Calu3 (cell line): ENCODE measurements at places on chromosomes 2 and 18.

DNA sequence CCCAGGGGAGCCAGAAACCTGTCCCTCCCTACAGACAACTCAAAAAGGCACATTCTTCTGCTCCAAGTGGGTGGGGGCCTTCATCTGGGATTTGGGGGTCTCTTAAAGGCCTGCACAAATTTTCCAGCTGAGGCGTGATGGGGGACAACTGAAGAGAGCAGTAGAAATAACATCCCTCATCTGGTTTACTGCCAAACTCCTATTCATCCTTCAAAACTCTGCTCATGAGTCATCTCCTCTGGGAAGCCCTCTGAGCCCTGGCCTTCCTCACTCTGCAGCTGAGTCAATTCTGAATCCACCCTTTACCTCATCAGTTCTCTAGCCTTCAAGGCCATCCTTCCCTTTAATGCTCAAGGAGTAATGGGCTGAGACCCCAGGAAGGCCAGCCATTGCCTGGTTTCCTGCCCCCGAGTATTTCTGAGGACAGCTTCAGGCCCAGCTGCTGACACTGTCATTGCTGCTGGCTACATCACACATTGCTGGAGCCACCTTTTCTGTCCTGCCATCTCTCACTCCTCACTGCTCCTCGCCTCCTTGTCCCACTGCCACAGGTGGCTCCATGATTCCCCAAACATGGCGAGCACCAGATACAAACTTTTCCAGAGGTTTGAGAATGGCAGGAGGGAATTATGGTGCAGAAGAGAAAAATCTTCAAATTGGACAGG, 32.2 kb upstream of the GLI2 start:
- peaks cover 51% of the 10 kb centered on the region for H3K27me3 ChIP-seq
- no peak overlapping the region for H3K27ac ChIP-seq
- peaks cover 7% of the 10 kb centered on the region for H3K36me3 ChIP-seq
- no peak overlapping the region for H3K4me3 ChIP-seq
- H3K4me1 ChIP-seq, result peaks cover 14% of the 10 kb centered on the region
- peak; percentile 28 for DNase-seq

DNA sequence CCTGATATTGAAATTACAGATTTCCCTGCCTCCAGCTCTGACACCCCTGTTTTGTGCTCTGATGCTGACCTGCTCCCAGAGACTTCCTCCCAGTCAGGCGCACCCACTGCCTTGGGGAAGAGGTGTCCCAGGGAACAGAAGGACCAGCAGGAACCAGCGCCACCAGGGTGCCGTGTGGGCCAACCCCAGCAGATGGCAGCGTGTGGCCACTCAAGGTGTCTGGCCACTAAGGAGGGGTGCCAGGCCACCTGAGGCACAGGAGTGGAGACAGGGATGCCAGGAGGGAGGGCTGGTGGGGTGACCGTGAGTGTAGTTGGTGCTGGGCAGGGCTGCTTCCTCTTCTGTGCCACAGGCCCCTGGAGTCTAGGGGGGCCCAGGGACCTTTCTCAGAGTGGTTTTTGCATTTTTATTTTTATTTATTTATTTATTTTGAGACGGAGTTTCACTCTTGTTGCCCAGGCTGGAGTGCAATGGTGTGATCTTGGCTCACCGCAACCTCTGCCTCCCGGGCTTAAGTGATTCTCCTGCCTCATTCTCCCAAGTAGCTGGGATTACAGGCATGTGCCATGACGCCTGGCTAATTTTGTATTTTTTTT, 56.0 kb downstream of the TEX44 start:
- H3K27ac ChIP-seq, result no peak overlapping the region
- H3K4me1 ChIP-seq, result peaks cover 16% of the 10 kb centered on the region
- peaks cover 5% of the 10 kb centered on the region for H3K36me3 ChIP-seq
- no peaks in the 10 kb centered on the region for H3K27me3 ChIP-seq
- no peak overlapping the region for H3K4me3 ChIP-seq

GRCh38 chr2:62505750-62506420, at the start of gene TMEM17:
Gene TMEM17 (minus strand): TSS chr2:62506195. CDS start chr2:62506129, 66 bp downstream.
- DNase-seq, result peak; percentile 89
- peak within 1 kb of the TSS; percentile 73 for H3K27ac ChIP-seq
- H3K4me3 ChIP-seq, result peak within 1 kb of the TSS; percentile 72
- peaks cover 23% of the 10 kb centered on the region for H3K4me1 ChIP-seq

DNA sequence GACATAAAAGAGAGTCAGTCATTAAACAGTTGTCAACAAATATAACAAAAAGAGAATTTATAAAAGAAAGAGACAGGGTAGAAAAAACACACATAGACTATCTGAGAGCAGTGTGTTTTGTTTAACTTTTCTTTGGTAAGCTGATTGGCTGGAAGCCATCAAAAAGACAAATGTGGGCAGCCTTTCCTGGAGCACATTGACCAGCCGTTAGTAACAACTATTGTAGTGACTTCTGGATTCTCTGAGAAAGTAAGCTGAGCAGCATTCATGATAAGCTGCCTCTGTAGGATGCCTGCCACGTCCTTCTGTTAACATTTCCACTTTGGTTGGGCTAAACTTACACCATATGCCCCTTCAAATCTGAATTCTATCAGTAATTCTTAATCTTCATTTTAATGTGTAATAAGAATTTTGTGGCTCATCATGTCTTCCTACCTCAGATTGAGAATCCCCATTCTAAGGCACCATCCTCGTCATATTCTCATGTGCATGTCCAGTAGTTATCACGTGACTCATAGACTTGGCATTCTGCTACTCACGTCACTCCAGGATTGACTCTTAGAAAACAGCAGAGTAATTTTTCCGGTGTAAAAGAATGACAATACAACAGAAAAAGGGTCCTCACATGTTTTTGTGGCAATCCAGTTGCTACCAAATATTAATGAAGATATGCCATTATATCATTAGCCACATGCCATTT, 43.4 kb upstream of the DNAJC10 start:
- no peaks in the 10 kb centered on the region for H3K27me3 ChIP-seq
- H3K4me3 ChIP-seq, result no peak overlapping the region
- peaks cover 6% of the 10 kb centered on the region for H3K36me3 ChIP-seq
